A549 treated with ZK216348 at 1 μM for 4 hours (cell line): ENCODE measurements at places on chromosomes 7 and 10. TPM values are rescaled to one million over a fixed set of nuclear protein-coding genes. Genes with fewer than 3 reads are reported as not detected.

The PALD1 gene
- 4.2 to 8.5 TPM (median 7.4 TPM) in 5 replicates for total RNA-seq

The PDLIM1 gene
- total RNA-seq, result 169 to 189 TPM (median 185 TPM) in 5 replicates

The FAM241B gene
- 13.3 to 22.9 TPM (median 18.8 TPM) in 5 replicates for total RNA-seq

The CLDN4 gene
- total RNA-seq, result 2.5 to 7.0 TPM (median 5.0 TPM) in 5 replicates

The UCMA gene
- total RNA-seq, result not detected in 5 replicates

The INHBA gene
- 0.20 to 1.0 TPM (median 0.61 TPM) in 5 replicates for total RNA-seq

The ASB15 gene
- not detected in 5 replicates for total RNA-seq

The MLXIPL gene
- total RNA-seq, result 0.38 to 1.5 TPM (median 0.91 TPM) in 5 replicates

The CCDC3 gene
- 0.72 to 1.3 TPM (median 1.1 TPM) in 5 replicates for total RNA-seq

The ATP6V0A4 gene
- total RNA-seq, result 0.09 to 0.34 TPM (median 0.28 TPM) in 5 replicates

The CNNM1 gene
- total RNA-seq, result 18.8 to 27.2 TPM (median 21.9 TPM) in 5 replicates

The ZNF467 gene
- total RNA-seq, result 0.45 to 1.4 TPM (median 1.3 TPM) in 5 replicates

The ITPRID1 gene
- not detected in 5 replicates for total RNA-seq

The PNLIPRP3 gene
- total RNA-seq, result not detected in 5 replicates

The CUX1 gene
- 36.4 to 49.8 TPM (median 47.7 TPM) in 5 replicates for total RNA-seq

The FAM53B gene
- 6.9 to 13.3 TPM (median 12.7 TPM) in 5 replicates for total RNA-seq

The SOSTDC1 gene
- total RNA-seq, result not detected in 5 replicates

The ENTPD1 gene
- total RNA-seq, result 0.05 to 0.17 TPM in 2 of 5 replicates, not detected in the others

The LRCH4 gene
- 10.0 to 21.2 TPM (median 15.0 TPM) in 5 replicates for total RNA-seq

The HELLS gene
- total RNA-seq, result 20.9 to 30.5 TPM (median 29.2 TPM) in 5 replicates

The CD36 gene
- total RNA-seq, result 0.14 to 0.19 TPM in 2 of 5 replicates, not detected in the others

The NAT16 gene
- 0.13 to 0.29 TPM (median 0.22 TPM) in 5 replicates for total RNA-seq

The LOXL4 gene
- total RNA-seq, result 1.0 to 1.5 TPM (median 1.4 TPM) in 5 replicates

The NODAL gene
- total RNA-seq, result not detected in 5 replicates

The COL26A1 gene
- 0.18 to 0.62 TPM (median 0.44 TPM) in 5 replicates for total RNA-seq

The MICU1 gene
- 49.8 to 58.6 TPM (median 57.5 TPM) in 5 replicates for total RNA-seq

The ASAH2 gene
- 0.42 to 3.6 TPM (median 2.4 TPM) in 5 replicates for total RNA-seq

The ADRA2A gene
- total RNA-seq, result 0.05 TPM in 1 of 5 replicates, not detected in the others

The ACTR1A gene
- 83.8 to 98.2 TPM (median 93.1 TPM) in 5 replicates for total RNA-seq
